ENCODE measurements at places on chromosomes 2 and 18. TPM values are rescaled to one million over a fixed set of nuclear protein-coding genes. Genes with fewer than 3 reads are reported as not detected.

DNA sequence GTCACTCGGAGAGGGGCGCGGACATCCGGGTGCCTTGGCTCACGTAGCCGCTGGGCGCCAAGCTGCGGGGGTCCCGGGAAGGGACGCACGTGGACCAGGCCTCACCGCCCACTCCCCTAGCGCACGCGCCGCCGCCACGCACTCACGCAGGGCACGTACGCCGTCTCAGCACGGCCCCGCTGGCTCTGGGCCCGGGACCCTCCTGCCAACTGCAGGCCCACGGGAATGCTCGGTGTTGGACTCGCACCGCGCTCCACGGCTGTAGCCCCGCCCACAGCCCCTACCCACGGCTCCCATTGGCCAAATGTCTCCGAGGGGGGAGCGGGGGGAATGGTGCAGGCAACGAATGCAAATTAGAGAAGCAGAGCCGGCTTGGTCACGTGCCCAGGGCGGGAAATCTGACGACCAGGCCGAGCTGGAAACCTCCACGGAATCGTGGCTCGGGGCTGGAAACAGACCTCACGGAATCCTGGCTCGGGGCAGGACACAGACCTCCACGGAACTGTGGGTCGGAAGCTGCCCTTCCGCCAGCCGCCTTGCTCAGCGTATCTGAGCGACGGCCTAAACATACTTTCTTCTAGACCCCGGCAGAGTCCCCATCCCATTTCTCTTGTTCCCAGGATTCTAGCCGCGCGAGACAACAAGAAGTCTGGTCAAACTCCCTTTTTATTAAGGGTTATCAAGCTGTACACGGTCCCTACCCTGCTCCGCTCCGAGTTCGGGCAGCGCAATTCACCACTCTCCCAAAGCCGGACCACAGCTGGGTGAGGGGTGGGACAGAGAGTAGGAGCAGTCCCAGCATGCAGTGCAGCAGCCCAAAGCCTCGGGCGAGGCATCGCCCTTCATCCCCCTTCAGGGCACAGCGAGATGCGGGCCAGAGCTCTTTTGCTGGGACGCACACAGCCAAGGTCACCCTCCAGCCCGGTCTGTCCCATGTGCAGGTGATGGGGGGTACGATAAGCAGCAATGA, at the start of gene ABCB6:
Gene ABCB6, minus strand, starts transcription at position 227 of the 970 bp plus-strand sequence. CDS start 285 bp downstream, outside the sequence.
- peak within 1 kb of the TSS; percentile 63 for H3K4me3 ChIP-seq
- peak; percentile 99 for DNase-seq
- H3K27ac ChIP-seq = peak within 1 kb of the TSS; percentile 99
- H3K4me1 ChIP-seq = peaks cover 42% of the 10 kb centered on the region
- no peaks in the 10 kb centered on the region for H3K27me3 ChIP-seq
- H3K36me3 ChIP-seq = peaks cover 69% of the 10 kb centered on the region

GRCh38 chr2:207432453-207432852, 97.3 kb upstream of the CREB1 start:
- no peak overlapping the region for H3K27ac ChIP-seq
- DNase-seq = no peak
- no peaks in the 10 kb centered on the region for H3K36me3 ChIP-seq

DNA sequence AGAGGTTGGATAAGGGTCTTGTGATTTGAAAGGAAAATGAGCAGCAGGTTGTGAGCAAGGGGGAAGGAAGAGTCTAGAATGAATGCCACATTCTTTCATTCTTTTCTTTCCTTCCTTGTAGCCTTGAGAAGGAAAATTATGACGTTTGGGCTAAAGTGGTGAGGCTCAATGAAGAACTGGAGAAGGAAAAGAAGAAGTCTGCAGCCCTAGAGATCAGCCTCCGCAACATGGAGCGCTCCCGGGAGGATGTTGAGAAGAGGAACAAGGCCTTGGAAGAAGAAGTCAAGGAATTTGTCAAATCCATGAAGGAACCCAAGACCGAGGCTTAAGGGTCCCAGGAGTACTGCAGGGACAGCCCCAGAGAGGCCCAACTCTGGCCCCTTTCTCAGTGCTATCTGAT, 45.3 kb downstream of the BMP10 start:
- no peak for DNase-seq
- no peaks in the 10 kb centered on the region for H3K27me3 ChIP-seq
- H3K4me3 ChIP-seq = no peak overlapping the region
- no peak overlapping the region for H3K27ac ChIP-seq
- H3K4me1 ChIP-seq = peaks cover 25% of the 10 kb centered on the region

- no peak overlapping the region for H3K4me3 ChIP-seq
- H3K27me3 ChIP-seq = no peaks in the 10 kb centered on the region
- DNase-seq = no peak
- no peaks in the 10 kb centered on the region for H3K36me3 ChIP-seq
- no peaks in the 10 kb centered on the region for H3K4me1 ChIP-seq
- H3K27ac ChIP-seq = no peak overlapping the region
These were observed 1482.4 kb downstream of the LRP1B start for GRCh38 chr2:140648393-140648792.

DNA sequence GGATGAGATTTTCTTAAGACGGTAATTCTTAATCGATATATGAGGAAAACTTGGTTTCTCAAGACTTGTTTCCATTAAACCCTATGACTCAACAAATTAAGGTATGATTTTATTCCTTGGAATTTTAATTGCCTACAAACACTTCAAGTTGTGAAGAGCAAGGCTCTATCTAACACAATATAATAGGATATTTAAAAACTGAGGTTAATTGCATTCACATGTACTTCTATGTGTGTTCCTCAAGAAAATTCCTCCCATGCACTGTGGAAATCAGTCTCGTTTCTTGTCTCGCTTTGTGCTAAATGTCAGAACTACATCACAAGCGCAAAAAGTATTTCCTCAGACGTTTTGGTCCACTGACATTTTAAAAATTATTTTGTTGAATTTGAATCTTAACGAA, 109.6 kb upstream of the UNC80 start:
- H3K27ac ChIP-seq = no peak overlapping the region
- no peaks in the 10 kb centered on the region for H3K36me3 ChIP-seq
- H3K4me3 ChIP-seq = no peak overlapping the region
- no peak for DNase-seq
- no peaks in the 10 kb centered on the region for H3K4me1 ChIP-seq

DNA sequence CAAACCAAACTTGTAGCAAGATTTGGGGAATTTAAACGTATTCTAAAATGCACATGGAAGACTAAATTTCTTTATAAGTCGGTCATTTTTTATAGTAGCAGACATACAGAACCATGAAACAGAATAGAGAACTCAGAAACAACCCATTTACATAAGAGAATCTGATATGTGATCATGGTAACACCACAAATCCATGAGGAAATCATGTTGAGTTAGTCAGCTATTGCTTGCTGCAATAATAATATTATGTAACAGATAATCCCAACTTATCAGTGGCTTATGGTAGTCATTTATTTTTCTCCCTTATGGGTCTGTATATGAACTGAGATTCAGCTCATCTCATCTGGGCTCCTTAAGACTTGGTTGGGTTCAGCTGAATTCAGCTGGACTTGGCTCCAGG, 103.4 kb upstream of the SERTAD2 start:
- H3K27ac ChIP-seq = no peak overlapping the region
- no peak overlapping the region for H3K4me3 ChIP-seq
- no peak for DNase-seq
- H3K27me3 ChIP-seq = no peaks in the 10 kb centered on the region
- peaks cover 10% of the 10 kb centered on the region for H3K4me1 ChIP-seq

- H3K36me3 ChIP-seq = peaks cover 38% of the 10 kb centered on the region
- peak overlapping the region; percentile 99 for H3K27ac ChIP-seq
- H3K4me3 ChIP-seq = peak overlapping the region; percentile 94
- H3K27me3 ChIP-seq = no peaks in the 10 kb centered on the region
- H3K4me1 ChIP-seq = peaks cover 50% of the 10 kb centered on the region
These were observed 1.2 kb downstream of the THAP4 start for GRCh38 chr2:241635756-241636155.

- DNase-seq = no peak
- H3K36me3 ChIP-seq = peaks cover 3% of the 10 kb centered on the region
- no peak overlapping the region for H3K27ac ChIP-seq
- H3K4me3 ChIP-seq = no peak overlapping the region
- H3K27me3 ChIP-seq = no peaks in the 10 kb centered on the region
These were observed 80.8 kb downstream of the MEIS1 start for GRCh38 chr2:66515743-66516142.

The TTR gene
- 0.33 TPM for total RNA-seq

The EML6 gene
- 0.78 TPM for total RNA-seq

The CCBE1 gene
- total RNA-seq = 1.6 TPM

The SAG gene
- total RNA-seq = not detected

The CNRIP1 gene
- total RNA-seq = 31.4 TPM

Measured in esophagus muscularis mucosa (tissue), 4 donors.